ENCODE measurements at places on chromosomes 1 and 21. TPM values are rescaled to one million over a fixed set of nuclear protein-coding genes. Genes with fewer than 3 reads are reported as not detected.

DNA sequence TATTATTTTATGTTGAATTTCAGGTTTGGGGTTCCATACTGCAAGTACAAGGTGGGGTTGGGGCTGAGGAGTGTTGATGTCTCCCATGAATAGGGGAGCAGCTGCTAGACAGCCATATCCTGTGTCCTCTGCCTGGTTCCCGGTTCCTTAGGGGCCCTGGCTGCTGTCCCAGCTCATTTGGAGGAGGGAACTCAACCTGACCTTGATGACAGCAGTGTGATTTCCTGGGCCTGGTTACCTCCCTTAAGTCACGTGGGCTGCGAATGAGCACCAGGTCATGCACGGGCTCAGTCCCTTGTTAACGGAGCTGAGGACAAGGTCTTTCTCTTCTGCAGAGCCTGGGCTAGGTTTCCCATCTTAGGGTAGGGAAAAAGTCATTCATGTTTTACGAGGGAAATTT lies 85.1 kb downstream of the MTR start:
- DNase-seq, result no peak

GRCh38 chr1:95635811-95636210 lies 401.8 kb downstream of the RWDD3 start:
- DNase-seq, result no peak

DNA sequence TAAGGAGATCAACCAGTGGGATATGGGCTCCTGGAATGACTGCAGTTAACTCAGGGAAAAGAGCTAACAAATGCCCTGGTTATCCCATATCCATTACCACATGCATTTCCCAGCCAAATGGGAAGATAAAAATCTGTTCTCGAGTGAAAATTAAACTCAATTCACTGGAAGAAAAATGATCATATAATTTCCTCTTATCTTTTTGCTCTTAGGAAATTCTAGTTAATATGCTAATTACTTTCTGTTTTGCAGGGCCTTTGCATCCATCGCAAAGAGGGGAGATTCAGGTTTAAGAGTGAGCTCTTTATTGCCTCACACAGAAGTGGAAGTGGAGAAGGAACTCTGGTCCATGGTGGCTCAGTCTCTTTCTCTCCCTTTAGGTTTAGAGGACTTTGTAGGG lies 3.9 kb upstream of the IL24 start:
- DNase-seq, result no peak

DNA sequence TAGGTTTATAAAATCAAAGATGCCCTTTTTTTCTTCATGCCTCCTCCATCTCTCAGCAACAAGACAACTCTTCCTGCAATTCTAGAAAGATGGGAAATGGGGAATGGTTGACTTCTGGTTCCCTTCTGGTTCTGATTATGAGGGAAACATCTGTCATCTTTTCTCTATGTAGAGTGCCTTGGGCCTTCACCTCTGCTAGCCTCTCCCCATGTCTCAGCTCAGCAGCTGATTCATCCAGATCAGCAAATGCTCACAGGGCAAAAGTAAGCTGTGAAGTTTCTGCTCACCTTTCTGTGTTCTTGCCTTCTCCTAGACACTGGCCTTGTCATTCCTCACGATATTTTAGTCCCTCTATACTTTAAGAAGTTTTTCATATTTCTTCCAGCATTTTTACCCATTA lies 17.8 kb upstream of the BECN2 start:
- no peak for DNase-seq

DNA sequence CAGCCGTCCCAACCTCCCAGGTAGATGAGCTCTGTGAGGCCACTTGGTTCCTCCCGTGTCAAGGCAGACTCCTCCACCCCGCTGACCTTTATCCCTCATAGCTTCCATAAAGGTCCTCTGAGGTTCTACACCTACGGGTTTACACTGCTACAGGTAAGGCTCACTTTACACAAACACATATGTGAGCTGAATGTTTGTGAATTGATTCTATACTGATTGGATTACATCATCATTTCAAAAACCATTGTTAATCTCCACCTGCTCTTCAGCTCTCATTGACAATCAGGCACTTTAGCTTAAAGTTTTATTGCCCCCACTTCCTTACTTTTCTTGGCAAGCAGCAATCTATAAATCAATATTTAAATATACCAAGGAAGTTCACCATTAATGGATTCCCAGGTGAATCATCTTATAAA lies 12.8 kb upstream of the RGS16 start:
- DNase-seq, result no peak

- DNase-seq, result no peak
Measured at GRCh38 chr1:174996476-174996875, 3.3 kb upstream of the CACYBP start.

DNA sequence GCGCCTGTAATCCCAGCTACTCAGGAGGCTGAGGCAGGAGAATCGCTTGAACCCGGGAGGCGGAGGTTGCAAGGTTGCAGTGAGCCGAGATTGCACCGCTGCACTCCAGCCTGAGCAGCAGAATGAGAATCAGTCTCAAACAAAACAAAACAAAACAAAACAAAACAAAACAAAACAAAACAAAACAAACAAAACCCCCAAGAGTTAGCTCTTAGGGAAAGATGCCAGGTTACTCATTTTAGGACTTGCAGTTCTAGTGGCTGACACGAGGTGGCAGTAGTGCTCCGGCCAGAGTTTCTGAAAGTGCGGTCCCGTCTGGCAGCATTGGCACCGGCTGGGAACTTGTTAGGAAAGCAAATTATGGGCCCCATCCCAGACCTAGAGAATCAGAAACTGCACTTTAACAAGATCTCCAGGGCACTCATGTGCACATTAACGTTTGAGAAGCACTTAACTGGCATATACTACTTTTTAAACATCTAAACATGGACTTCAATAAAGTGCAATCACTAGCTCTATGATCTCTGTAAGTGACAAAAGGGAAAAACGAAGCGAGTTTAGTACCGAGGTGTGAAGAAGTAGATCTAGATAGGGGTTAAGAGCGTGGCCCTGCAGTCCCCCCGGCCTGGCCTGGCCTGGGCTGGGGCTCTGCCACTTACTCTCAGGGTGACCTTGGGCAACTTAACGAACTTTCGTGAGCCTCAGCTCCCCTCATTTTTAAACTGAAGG lies 41.9 kb upstream of the TNFRSF1B start:
- peak; percentile 86 for DNase-seq

GRCh38 chr1:197958438-197959305 lies 41.5 kb downstream of the LHX9 start:
- DNase-seq, result no peak

GRCh38 chr1:91349524-91349923 lies 55.1 kb downstream of the HFM1 start:
- no peak for DNase-seq

DNA sequence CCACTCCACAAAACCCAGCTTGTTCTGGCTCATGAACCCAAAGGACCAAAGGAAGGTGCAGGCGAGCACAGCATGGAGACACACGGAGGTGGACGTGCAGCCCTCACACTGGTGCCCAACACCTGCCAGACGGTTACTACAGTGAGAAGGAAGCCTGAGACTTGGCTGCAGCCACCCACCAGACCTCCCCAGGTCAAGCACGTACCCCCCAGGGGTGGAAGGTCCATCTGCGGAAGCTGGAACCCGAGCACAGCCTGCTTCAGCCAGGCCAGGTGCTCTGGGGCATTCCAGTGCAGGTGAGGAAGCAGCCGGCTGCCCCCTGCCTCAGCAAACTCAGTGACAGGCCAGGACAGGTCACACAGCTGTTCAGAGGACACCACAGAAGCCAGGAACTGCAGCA lies 16.0 kb upstream of the LSS start:
- DNase-seq, result no peak

DNA sequence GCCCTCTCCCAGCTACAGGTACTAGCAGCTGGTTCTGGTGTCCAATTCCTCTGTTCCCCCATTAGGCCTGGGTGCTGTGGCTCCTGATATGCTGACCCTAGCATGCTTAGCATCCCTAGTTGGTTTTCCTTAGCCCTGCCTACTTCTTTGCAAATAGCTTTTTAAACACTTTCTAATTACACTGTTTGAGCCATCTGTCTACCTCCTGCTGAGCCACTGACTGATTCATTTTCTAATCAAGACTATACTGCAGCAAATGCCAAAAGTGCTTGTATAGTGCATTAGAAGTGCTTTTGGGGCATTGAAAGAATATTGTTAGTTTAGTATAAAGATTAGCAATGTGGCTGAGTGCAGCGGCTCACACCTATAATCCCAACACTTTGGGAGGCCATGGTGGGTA lies 36.3 kb downstream of the ERICH3 start:
- no peak for DNase-seq

- no peak for DNase-seq
Measured at GRCh38 chr21:36282568-36283230, 37.3 kb upstream of the MORC3 start.

DNA sequence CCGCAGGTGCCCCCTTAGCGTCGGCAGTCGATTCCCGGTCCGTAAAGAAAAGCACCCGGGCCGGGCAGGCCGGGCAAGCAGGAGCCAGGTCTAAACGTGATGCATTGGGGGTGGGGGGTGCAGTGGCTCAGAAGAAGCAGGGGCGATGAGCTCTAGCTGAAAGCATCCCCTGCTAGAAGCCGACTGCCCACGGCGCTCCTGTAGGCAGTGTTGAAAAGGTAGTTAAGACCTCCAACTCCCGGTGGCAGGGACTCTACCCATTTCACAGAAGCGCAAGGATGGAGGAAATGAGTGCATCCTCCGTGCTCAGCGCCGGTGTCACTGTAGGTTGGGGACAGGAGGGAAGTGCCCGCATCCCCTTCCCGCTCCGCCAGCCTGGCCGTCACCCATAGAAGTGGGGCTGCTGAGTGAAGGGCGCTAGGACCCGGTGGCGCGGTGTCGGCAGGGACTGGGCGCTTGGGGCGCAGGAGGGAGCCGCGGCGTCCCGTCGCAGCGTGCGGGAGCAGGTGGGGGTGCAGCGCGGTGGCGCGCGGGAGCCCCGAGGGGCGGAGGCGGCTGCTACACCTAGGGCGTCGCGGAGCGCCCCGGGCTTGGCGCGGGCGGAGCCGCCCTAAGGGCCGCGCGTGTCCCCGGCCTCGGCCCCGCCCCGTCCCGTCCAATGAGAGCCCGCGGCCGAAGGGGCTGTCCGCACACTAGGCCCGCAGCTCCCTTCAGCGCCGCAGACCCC lies at the start of gene WNT2B:
Gene WNT2B (plus strand): TSS at position 688 of the 727 bp plus-strand sequence. CDS start 298 bp downstream, outside the sequence.
- DNase-seq, result no peak

DNA sequence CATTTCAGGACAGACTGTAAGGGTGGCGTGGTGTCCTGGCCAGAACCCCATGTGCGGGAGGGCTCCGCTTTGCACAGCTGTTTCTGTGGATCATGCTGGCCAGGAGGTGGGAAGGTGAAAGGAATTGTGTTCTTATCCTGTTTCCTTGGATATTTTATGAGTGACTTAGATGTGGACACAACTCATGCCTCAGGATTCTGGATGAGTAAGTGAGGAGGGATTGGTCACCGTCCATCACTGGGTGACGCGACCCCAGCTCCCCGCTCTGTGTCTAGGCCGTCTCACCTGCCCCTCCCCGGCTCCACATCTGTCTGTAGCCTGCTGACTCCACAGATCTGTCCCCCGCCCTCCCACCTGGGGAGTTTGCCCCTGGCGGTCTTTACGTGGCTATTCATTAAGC lies 48.8 kb downstream of the PIK3CD start:
- no peak for DNase-seq

GRCh38 chr1:105023719-105024118 lies 1274.0 kb downstream of the AMY1C start:
- DNase-seq, result no peak

GRCh38 chr21:17045214-17045853 lies 467.5 kb upstream of the CXADR start:
- no peak for DNase-seq

GRCh38 chr1:7856345-7856744 lies 3.5 kb upstream of the UTS2 start:
- DNase-seq, result no peak

- DNase-seq, result no peak
Measured at GRCh38 chr1:20634594-20635084, 1.4 kb downstream of the PINK1 start.

DNA sequence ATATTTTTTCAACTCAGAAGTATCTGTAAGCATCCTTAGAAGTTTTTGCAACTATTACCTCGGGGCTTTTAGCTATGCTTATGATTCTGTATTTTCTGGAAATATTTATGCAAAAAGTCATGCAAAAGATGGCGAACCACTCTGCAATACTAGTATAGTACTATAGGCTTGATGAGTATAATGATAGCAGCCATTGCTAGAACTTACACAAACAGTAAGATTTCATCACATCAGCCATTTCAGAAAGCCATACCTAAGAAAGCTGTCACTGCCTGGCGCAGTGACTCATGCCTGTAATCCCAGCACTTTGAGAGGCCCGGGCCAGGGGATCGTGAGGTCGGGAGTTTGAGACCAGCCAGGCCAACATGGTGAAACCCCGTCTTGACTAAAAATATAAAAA lies 227.1 kb downstream of the LRRC7 start:
- no peak for DNase-seq

DNA sequence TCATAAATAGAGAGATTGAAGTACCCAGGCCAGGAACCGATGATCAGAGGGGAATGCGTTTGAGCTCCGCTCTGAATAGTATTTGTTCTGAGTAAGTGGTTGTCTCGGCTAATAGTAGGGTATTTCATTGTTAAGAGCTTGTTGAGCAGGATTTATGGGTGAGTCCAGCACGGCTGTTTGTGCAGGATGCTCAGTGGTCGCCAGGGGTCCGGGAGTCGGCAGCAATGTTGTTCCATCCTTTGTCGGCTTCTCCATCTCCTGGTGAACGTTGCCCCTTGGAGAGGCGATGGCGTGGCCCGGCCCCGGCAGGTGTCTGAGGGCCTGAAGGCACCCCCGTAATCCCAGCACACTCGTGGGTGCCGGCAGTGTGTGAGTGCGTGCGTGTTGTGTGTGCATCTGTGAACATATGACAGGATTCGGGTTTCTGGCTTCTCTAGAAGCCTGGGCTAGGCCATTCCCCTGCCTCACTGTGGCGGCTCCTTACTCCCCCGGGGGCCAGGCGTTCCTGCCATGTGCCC lies 160.8 kb upstream of the ARHGEF16 start:
- DNase-seq, result no peak

DNA sequence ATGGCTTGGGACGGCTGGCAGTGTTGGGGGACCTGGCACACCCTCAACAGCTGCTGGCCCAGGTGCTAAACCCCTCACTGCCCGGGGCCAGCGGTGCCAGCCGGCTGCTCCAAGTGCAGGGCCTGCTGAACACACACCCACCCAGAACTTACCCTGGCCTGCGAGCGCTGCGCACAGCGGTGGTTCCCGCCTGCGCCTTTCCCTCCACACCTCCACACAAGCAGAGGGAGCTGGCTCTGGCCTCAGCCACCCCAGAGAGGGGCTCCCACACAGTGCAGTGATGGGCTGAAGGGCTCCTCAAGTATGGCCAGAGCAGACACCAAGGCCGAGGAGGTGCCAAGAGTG lies 67.9 kb downstream of the FMO4 start:
- no peak for DNase-seq

- no peak for DNase-seq
Measured at GRCh38 chr1:182641561-182641960, 37.4 kb upstream of the RGS16 start.

Gene KIAA0040
- 36.7 TPM for total RNA-seq

Gene PTGS2
- total RNA-seq, result 0.53 TPM

Gene BGLAP
- 19.1 TPM for total RNA-seq

Gene OR6N1
- total RNA-seq, result not detected

Gene TEDDM1
- total RNA-seq, result not detected

Gene ENAH
- total RNA-seq, result 103 TPM

Gene GUCA2A
- total RNA-seq, result not detected

Gene TFAP2E
- 10.2 TPM for total RNA-seq

Gene GNG4
- total RNA-seq, result not detected

Gene CITED4
- total RNA-seq, result 47.6 TPM

Gene SMCP
- total RNA-seq, result not detected

Gene ZBTB18
- 7.1 TPM for total RNA-seq

Gene CBR3
- total RNA-seq, result 59.2 TPM

Gene INSRR
- total RNA-seq, result 2.9 TPM

Gene GPR37L1
- not detected for total RNA-seq

Gene SCP2
- 26.3 TPM for total RNA-seq

All from ascending aorta (tissue), 2 donors.